ENCODE measurements at places on chromosomes 1 and 21. TPM values are rescaled to one million over a fixed set of nuclear protein-coding genes. Genes with fewer than 3 reads are reported as not detected.

Gene PSMA5
- 121 TPM for total RNA-seq

Gene SLC25A34
- total RNA-seq = 0.25 TPM

Gene OLFML2B
- total RNA-seq = 0.32 TPM

Gene ZNF593OS
- 0.36 TPM for total RNA-seq

Gene RHD
- not detected for total RNA-seq
